ENCODE measurements at places on chromosomes 11 and 22. TPM values are rescaled to one million over a fixed set of nuclear protein-coding genes. Genes with fewer than 3 reads are reported as not detected.
A peak's percentile ranks its signal among the peaks of the same experiment; 100 is the strongest.

BARX2 gene
- 5.2 TPM for total RNA-seq

DNA sequence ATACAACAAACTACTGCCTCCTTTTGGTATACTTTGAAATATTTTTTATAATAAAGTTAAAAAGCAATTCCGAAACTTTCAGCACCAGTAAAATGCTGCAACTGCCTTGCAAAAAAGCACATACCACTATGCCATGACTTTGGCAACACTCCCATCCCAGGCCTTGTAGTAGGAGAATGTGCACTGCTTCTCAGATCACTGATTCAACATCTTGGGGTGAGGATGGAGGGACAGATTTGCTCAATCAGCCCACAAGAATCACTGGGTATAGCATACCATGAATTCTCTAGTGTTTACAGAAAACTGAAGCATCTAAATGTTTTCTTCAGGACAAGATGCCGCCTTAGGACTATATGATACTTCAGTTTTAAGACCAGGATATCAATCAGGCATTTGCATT, 14.9 kb downstream of the EIF4ENIF1 start:
- H3K4me3 ChIP-seq: no peak overlapping the region
- H3K36me3 ChIP-seq: peaks cover 2% of the 10 kb centered on the region
- no peaks in the 10 kb centered on the region for H3K4me1 ChIP-seq
- no peaks in the 10 kb centered on the region for H3K27me3 ChIP-seq
- H3K27ac ChIP-seq: no peak overlapping the region
- no peak for DNase-seq

DNA sequence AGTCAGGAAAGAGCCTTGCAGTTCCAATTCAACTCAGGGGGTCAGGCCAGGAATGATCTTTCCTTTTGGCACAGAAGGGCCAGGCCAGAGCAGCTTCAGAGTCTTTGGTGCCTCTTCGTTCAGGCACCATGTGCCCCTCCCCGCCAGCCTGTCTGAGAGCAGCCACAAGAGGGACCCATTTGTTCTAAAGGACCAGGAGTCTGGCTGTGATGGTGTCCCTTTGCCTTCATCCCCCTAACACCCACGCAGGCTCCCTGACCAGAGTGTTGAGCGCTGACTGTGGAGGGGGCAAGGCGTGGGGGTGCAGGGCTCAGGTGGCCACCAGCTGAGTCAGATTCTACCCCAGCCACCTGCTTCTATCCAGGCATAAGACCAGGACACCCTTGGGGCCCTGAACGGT, 156.4 kb downstream of the TTC17 start:
- H3K36me3 ChIP-seq: no peaks in the 10 kb centered on the region
- no peak overlapping the region for H3K27ac ChIP-seq
- no peak overlapping the region for H3K4me3 ChIP-seq

GRCh38 chr22:45262931-45263462, 21.8 kb upstream of the UPK3A start:
- DNase-seq: no peak
- H3K36me3 ChIP-seq: no peaks in the 10 kb centered on the region
- no peak overlapping the region for H3K27ac ChIP-seq
- no peak overlapping the region for H3K4me3 ChIP-seq
- H3K4me1 ChIP-seq: peaks cover 12% of the 10 kb centered on the region
- H3K27me3 ChIP-seq: no peaks in the 10 kb centered on the region

GRCh38 chr11:84022201-84022600, 736.0 kb upstream of the CCDC90B start:
- no peaks in the 10 kb centered on the region for H3K4me1 ChIP-seq
- H3K27ac ChIP-seq: no peak overlapping the region
- H3K36me3 ChIP-seq: no peaks in the 10 kb centered on the region
- H3K4me3 ChIP-seq: no peak overlapping the region
- DNase-seq: peak; percentile 33

- no peak for DNase-seq
- no peak overlapping the region for H3K4me3 ChIP-seq
- peaks cover 15% of the 10 kb centered on the region for H3K4me1 ChIP-seq
- no peaks in the 10 kb centered on the region for H3K27me3 ChIP-seq
Measured at GRCh38 chr11:114190630-114191029, 105.6 kb upstream of the NNMT start.

DNA sequence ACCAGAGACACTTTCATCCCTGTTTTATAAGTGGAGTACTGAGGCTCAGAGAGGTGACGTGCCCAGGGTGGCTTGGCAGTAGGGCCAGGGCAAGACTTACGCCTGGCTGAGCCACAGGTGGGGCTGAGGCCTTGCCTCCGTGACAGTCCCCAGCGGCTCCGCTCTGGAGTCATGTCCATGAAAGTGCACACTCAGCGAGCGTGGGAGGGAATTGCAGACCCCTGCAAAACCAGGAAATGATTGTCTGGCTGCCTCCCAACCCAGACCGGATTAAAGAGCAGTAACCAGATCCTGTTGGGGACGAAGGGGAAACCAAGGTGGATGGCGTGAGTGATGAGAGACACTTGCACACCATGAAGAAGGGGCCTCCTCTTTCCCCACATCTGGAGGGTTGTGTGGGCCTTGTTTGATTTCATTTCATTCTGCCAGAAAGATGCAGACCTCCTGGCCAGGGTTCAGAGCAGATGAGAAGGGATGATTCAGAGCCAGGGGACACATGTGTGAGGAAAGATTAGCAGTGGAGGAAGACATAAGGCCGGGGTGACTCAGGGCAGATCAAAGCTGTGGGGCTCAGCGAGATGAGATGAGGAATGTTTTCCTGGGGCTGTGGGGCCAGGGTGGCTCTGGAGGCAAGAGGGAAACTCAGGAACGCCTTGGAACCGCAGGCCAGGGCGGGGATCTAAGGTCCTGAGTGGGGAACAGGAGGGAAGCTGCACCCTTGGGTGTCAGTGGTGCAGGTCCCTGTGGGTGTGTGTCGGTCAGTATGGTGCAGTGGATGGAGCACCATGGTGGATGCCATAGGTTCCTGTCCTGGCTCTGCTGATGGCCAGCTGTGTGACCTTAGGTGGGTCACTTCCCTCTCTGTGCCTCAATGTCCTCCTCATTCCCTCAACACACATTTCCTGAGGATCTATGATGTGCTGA, 29.9 kb upstream of the LRRC32 start:
- no peaks in the 10 kb centered on the region for H3K36me3 ChIP-seq
- H3K27ac ChIP-seq: no peak overlapping the region
- no peaks in the 10 kb centered on the region for H3K27me3 ChIP-seq
- no peaks in the 10 kb centered on the region for H3K4me1 ChIP-seq
